ENCODE measurements at places on chromosomes 1 and 21. TPM values are rescaled to one million over a fixed set of nuclear protein-coding genes. Genes with fewer than 3 reads are reported as not detected.
A peak's percentile ranks its signal among the peaks of the same experiment; 100 is the strongest.

DNA sequence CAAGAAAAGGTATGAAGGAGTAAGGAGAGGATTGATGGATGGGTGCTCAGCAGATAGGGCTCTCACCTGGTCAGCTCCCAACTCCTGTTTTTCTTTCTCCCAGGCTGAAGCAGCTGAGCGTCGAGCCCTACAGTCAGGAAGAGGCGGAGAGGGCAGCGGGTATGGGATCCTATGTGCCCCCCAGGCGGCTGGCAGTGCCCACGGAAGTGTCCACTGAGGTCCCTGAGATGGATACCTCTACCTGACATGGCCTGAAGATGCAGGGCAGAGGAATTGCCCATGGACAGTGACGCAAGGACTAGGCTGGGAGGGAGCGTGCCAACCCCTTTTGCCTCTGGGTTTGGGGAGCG is 739 bp downstream of the ZNF593 start:
- no peak for DNase-seq

DNA sequence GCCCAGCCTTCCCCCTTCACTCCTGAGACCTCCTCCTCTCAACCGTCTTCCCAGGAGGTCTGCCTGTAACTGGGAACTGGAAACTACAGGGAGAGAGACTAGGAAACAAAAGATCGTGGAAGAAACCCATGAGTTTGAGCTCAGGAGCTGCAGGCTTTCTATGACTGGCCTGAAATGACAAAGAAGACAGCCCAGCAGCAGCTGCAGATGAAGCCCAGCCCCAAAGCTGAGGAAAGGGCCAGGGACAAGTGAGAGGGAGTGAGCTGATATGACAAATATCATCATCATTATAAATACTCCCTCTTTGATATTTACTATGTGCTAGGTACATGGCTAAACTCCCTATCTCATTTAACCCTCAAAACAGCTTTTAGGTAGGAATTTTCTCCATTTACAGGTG is 142.6 kb upstream of the CTTNBP2NL start:
- no peak for DNase-seq

- no peak for DNase-seq
Observed at GRCh38 chr21:29096218-29097015, 23.0 kb upstream of the CCT8 start.

DNA sequence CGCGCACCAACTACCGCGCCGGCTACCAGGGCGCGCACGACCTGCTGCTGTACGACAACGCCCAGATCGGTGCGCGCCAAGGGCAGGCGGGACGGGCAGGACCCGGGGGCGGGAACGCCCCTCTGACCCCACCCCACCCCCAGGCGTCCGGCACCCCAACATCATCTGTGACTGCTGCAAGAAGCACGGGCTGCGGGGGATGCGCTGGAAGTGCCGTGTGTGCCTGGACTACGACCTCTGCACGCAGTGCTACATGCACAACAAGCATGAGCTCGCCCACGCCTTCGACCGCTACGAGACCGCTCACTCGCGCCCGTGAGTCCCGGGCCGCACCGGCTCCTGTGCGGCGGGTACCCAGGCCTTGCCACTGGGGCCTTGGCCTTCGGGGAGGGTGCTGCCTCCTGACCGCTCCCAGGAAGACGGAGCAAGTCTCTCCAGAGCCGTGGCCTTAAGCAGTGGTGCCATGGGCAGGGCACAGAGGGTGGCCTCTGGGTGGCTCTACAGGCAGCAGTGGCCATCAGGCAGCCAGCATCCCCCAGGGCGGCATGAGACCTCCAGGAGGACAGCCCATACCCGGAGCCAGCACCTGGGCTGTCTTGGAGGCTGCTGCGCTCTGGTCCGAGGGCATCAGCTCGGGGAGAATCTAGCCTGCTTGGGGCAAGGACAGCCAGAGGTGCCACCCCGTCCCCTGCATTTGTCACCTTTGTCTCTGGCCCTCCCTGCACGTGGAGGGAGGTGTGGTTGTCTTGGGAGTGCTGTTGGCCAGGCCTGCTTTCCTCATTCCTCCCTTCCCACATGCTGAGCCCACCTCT is 8.1 kb upstream of the MMP23B start:
- peak; percentile 44 for DNase-seq

DNA sequence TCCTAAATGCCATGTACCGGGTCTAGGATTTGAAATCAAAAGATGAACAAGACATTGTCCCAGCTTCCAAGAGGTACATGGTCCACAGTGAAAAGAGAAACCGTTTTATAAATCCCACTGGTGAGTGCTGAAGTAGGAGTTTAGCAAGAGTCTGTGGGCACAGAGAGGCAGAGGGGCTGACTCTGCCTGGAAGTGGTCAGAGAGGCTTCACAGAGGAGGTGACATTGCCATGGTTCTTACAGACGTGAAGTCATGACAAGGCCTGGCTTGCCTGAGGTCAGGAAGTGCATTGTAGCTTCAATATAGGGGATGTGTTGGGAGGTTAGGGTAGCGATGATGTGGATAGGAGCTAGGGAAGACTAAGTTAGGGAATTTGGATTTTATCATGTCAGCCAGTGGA is 28.4 kb downstream of the MAPKAPK2 start:
- DNase-seq: no peak

DNA sequence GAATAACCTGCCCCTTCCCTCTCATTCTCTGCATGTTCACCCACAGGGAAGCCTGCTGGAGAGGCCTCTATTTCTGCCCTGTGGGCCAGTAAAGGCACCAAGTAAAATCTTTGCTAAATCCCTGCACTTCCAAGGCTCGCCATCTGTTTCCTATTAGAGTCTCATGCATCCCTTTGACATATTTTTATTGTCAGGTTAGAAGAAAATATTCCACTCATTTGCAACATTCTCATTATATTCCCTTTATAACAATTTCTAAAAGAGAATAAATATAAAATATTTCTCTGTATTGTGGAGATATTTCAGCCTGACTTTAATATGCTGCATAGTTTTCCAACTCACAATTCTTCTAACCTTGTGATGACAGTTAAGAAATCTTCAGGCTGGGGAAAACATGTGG is 340.4 kb upstream of the VAMP3 start:
- no peak for DNase-seq

DNA sequence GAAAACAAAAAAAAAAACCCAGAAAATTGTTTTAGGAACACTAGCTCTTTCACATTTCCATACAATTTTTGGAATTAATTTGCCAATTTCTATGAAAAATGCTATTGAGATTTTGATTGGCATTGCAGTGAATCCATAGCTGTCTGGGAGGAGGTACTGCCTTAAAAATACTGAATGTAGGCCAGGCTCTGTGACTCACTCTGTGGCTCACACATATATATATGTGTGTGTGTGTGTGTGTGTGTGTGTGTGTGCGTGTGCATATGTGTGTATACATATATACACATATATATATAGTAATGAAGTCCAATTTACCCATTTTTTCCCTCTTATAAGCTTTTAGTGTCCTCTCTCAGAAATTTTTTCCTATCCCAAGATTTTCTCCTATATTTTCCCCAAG is 214.2 kb upstream of the DMRTA2 start:
- no peak for DNase-seq

DNA sequence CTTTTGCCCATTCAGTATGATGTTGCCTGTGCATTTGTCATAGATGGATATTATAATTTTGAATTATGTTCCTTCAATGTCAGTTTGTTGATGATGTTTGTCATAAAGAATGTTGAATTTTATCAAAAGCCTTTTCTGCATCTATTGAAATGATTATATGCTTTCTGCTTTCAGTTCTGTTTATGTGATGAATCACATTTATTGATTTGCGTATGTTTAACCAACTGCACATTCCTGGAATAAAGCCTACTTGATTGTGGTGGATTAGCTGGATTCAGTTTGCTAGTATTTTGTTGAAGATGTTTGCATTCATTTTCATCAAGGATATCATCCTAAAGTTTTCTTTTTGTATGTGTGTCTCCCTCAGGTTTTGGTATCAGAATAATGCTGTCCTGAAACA is 5.7 kb upstream of the OR2M4 start:
- no peak for DNase-seq

DNA sequence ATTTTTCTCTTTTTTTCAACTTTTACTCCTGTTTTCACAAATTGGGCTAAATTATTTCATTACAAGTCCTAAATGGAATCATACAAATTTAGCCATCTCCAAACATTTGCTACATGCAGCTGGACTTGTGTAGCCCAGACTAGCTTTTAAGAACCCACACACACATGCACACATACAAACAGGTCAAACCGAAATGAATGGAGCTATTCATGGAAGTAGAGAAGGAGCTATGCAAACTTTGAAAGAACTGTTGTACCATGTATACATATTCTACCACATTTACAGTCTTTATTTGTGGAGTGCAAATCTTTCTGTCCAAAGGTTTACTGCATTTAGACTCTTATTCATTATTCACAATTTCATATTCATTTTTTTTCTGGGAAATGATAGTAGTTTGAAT is 189.1 kb upstream of the RNPC3 start:
- no peak for DNase-seq

DNA sequence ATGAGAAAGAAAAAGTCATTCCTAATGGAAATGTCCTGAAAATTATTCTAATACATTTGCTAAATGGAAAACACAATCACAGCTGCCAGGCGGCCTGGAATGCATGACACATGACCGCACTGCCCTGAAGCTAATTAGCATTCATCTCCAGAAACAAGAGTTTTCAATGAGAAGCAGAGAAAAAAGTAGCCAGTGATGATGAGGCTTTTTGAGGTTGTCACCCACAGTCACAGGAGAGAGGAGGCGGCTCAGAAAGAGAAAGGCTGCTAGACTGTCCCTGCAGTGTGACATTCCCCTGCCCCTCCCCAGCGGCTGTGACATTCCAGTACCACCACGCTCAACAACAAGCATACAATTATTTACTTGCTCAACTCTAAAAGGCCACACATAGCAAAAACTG is 122.9 kb upstream of the KRTAP19-8 start:
- DNase-seq: no peak

GRCh38 chr1:210293171-210293607 is 35.5 kb upstream of the HHAT start:
- DNase-seq: peak; percentile 90

GRCh38 chr1:47198214-47198613 is 8.4 kb upstream of the PDZK1IP1 start:
- no peak for DNase-seq

- DNase-seq: no peak
Observed at GRCh38 chr1:67312615-67313014, 4.9 kb downstream of the IL12RB2 start.

DNA sequence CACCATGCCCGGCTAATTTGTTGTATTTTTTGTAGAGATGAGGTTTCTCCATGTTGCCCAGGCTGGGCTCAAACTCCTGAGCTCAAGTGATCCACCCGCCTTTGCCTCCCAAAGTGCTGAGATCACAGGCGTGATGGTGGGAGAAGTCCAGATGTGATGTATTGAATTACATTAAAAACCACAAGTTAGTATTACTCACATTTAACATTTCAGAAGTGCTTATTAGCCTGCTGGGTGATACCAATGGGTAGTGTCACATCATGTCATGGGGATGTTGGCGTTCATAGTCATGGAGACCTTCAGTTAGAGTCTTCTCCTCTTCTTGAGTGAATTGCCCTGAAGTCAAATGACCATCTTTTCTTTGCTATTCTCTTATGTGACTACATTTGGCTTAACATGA is 63.6 kb upstream of the VAMP3 start:
- no peak for DNase-seq

GRCh38 chr1:184479435-184480167 is 92.8 kb downstream of the C1orf21 start:
- no peak for DNase-seq

- DNase-seq: no peak
Observed at GRCh38 chr1:92992054-92992453, 30.8 kb upstream of the DIPK1A start.

DNA sequence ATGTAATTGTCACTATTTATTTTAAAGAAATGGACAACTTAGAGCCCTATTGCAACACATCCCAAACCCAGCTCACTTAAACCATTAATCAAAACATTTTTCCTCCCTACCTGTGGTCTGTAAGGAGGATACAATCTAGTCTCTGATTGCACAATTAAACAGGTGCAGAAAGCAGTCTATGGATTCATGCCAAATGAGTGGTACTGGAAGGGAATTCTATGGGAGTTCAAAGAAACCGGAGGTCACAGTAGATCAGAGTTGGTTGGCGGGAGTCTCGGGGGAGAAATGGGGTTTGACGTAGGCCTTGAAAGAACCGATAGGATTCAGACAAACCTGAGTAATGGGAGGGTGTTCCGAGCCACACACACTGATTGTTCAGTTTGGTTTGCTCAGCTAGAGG is 314.9 kb downstream of the KIF26B start:
- DNase-seq: no peak

GRCh38 chr1:205243350-205244191 is 15.8 kb downstream of the TMCC2 start:
- no peak for DNase-seq

- DNase-seq: no peak
Observed at GRCh38 chr1:44221769-44222168, 8.5 kb downstream of the DMAP1 start.

DNA sequence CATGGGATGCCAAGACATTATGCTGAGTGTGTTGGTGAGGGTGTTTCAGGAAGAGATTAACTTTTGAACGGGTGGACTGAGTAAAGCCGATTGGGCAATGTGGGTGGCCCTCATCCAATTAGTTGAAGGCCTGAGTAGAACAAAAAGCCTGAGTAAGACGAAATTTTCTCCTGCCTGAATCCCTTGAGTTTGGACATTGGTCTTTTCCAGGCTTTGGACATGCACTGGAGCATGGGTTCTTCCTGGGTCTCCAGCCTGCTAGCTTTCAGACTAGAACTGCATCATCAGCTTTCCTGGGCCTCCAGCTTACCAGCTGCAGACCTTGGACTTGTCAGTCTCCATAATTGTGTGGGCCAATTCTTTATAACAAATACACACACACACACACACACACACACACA is 63.6 kb downstream of the NIBAN1 start:
- peak; percentile 81 for DNase-seq

DNA sequence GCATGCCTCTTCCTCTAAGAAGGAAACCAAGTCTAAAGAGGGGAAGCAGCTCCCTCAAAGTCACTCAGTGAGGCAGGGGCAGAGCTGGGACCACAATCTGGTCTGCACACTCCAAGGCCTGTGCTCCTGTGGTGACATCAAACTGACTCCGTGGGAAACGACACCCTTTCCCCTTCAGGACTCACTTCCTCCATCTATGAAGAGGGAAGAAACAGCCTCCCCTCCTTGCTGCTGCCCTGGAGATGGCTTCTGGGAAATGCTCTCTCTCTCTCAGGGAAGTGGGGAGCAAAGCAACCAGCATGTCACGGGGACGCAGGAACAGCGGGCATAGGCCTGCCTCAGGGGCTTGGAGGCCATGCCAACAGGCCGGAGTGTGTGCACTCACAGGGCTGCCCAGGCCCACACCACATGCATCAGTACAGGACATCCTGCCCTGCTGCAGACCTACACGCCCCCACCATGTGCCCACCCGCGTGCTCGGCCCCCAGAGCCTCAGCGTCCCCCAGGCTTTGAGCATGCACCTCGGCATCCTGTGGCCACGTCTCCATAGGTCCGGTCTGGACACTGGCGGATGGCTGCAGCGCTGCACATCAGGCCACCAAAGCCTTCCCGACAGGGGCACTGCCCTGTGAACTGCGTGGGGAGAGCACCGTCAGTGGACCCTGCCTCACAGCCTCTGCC is 25.7 kb downstream of the LAMB3 start:
- no peak for DNase-seq

C1orf74 gene
- total RNA-seq: 1.1 TPM

IL22RA1 gene
- 0.18 TPM for total RNA-seq

TNFRSF4 gene
- total RNA-seq: 3.5 TPM

PACC1 gene
- total RNA-seq: 7.5 TPM

SPATA21 gene
- not detected for total RNA-seq

XCL2 gene
- total RNA-seq: not detected

SPRR3 gene
- 0.75 TPM for total RNA-seq

FCRL5 gene
- total RNA-seq: 0.63 TPM

LRRIQ3 gene
- 0.81 TPM for total RNA-seq

C1QA gene
- 145 TPM for total RNA-seq

TGFB2 gene
- total RNA-seq: 15.5 TPM

KCNA2 gene
- total RNA-seq: 1.8 TPM

SERINC2 gene
- 2.5 TPM for total RNA-seq

AMY2B gene
- total RNA-seq: 16.7 TPM

Measured in aorta (tissue), 5 donors.